Activated CD4-positive, alpha-beta T cell treated with anti-CD3 and anti-CD28 coated beads for 24 hours (primary cell): ENCODE measurements at places on chromosomes 7 and 10.

DNA sequence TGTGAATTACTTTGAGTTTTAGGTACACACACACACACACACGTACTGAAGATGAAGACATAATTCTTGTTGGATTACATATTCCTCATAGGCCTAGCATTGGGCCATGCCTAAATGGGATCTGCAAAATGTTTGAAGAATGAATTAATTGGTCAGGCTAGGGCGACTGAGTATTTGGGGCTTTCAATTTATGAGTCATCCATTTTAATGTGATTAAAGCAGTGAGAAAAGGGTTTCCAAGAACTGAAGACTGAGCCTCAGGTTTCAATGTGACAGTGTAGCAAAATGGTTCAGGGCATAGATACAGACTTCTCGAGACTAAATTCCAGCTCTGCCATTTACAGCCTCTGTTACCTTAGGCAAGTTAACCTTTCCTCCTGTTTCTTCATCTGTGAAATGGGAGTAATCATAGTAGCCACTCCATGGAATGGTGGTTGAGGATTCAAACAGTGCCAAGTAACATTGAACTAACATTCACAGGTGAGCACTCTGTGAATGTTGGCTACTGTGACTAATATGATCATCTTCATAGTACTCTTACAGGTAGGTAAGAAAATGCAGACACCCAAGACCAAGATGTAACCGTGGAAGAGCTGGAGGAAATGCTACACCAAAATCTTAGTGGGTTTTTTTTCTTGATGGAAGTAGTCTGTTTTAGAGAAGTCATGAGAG, 7.6 kb downstream of the BPGM start:
- no peak for DNase-seq

GRCh38 chr10:59865101-59865500, 41.3 kb downstream of the CCDC6 start:
- DNase-seq, result no peak

DNA sequence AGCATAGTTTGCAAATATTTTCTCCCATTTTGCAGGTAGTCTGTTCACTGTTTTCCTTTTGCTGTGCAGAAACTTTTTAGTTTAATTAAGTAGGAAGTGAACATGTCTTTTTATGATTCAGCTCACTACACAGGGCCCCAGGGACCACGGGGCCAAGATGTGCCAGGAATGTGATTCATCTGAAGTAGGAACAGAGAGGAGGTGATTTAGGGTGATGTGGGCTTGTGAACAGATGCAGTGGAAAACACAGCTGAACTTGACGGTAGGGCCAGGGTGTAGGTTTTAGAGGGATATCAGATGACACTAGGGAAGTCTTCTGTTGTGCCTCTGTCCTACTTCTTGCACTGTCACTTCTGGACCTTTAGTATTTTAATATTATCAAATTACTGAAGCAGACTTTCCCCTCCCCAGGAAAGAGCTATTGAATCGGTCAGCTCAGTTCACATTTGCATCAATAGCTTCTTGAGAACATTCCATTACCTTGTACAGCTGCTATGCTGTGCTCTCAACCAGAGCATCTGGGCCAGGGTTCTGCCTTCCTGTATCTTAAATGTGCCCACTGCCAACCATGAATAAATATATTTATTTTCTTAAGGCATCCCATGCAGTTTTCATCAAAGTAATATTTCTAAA, 96.9 kb downstream of the OSBPL3 start:
- DNase-seq, result peak; percentile 25

- no peak for DNase-seq
These were observed 220.0 kb downstream of the FAM107B start for GRCh38 chr10:14554491-14555205.

DNA sequence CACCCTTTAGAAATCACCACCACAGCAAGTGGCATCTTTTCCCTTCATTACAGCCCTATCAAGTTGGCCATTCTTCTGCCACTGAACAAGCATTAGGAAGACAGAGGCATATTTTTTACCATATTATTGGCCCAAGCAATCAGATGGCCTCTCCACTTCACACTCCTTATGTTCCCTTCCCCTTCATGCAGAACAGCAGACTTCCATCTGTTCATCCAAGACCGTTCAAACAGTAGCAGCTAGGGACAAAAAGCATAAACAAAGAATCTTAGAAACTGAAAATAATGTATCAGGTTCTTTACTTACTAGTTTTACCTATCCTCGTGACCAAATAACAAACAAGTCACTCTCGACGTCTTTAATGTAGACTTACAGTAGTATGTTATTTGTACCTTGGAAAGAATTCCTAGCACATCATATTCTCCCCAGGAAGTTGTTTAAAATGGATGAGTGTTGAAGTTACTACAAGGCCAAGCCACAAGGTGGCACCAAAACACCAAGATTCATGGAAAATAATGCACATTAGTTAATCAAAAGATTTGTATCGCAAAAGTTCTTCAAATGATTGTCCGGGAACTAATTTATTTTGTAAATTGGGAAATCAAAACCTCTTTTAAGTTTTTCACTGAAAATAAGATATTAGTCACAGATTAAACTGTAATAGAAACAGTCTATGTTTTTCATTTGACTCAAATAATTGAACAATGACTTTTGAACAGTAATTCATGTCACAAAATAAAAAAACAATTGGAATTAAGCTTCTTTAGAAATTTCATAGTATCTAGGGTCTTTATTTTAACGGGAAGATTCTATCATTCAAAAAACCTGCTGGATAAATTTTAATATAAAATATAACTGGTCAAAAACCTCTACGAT, 112.1 kb downstream of the VPS41 start:
- peak; percentile 19 for DNase-seq

- no peak for DNase-seq
These were observed 22.4 kb downstream of the VIPR2 start for GRCh38 chr7:159122276-159122675.

DNA sequence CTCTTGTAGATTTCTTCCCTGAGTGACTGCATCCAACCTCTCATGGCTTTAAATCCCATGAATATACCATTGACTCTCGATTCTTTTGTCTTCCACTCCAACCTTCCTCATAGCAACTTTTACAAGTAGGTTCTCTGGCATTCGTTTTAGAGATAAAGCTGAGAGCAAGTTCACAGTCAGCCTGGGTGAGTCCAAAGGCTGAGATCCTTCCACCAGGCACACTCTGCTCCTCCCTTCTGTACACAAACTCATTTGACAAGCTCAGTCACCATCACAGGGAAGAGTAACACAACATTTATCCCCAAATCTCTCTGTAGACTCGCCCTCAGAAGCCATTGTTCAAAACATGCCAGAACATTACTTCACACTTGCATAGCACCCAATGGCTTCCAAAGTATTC, 10.9 kb downstream of the CTTNBP2 start:
- DNase-seq, result no peak

GRCh38 chr10:131896403-131896802, 4.4 kb upstream of the PPP2R2D start:
- no peak for DNase-seq

- DNase-seq, result no peak
These were observed 127.6 kb downstream of the NEURL1 start for GRCh38 chr10:103620891-103621782.

DNA sequence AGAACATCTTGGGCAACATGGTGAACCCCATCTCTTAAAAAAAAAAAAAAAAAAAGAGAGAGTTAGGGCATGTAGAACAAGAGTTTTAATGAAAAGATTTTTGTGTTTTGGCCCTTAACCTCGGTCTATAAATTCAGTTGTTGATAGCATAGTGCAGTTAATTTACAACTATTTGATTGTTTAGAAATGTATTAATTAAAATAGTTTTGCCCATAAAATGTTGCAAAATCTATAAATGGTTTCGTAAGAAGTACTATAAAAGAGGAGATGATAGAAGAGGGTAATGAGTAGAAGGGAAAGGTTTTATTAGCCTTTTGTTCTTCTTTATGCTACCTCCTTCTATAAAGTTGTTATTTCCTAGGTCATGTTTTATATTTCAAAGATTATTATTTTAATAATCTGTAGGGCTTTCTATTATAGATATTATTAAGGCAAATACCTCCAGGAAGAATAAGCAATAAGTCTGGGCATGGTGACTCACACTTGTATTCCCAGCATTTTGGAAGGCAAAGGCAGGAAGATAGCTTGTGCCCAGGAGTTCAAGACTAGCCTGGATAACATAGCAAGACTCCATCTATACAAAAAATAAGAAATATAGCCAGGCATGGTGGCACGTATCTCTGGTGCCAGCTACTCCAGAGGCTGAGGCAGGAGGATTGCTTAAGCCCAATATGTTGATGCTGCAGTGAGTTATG, 73.3 kb downstream of the MCU start:
- no peak for DNase-seq

- no peak for DNase-seq
These were observed 97.5 kb downstream of the FAM53B start for GRCh38 chr10:124646483-124647352.

DNA sequence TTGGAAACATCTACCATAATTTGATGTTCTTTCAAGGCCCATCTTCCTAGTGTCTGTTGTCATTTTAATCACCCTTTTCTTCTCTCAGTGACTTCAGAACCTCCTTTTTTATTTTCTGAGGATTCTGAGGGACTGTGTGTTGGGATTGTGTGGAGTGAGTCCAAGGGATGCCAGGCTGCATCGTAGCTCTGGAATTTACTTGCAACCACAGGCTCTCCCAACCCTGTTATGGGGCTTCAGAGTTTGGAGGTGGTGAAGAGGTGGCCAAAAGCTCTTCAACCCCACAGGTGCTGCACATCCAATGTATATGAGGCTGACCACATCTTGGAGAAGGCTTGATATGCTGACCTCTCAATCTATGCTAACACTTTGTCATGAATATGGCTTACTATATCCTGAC, 79.5 kb upstream of the GPR141 start:
- DNase-seq, result no peak

DNA sequence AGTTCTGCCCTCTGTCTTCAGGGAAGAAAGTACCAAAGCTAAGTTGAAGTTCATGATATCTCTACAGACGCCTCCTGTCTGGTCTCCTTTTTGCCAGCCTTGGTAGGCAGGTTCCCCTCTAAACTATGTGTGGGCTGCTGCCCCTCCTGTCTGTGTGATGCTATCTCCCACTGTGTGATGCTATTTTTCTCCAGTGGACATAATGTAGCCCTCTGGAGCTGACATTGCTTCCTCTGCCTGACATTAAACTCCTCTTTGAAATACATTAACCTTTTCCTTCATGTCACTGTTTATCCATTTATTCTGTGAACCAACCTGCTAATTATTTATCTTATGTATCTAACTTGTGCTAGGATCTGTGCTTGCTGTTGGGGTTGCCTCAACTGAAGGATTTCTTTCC, at the start of gene PRSS58:
Gene PRSS58 (minus strand): TSS at position 101 of the 400 bp plus-strand sequence. CDS start 351 bp downstream, outside the sequence.
- DNase-seq, result no peak

DNA sequence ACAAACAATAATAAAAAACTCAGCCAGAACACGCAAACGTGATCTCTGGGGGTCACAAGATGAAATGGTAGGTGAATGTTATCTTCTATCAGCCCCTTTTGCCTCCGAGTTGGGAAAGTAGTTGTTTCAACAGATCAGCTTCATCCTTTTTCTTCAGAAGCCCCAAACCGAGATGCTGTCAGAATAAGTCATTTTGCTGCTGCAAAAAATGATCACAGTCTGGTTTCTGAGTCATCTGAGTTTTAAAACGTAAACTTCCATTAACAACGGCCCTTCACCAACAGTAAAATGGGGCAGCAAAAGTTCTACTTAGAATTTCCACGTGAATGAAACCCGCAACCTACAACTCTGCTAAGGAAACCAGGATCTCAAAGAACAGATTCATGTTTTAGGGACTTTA, 44.9 kb downstream of the JCAD start:
- no peak for DNase-seq

GRCh38 chr10:35504132-35504531, 101.0 kb upstream of the GJD4 start:
- no peak for DNase-seq

- DNase-seq, result no peak
These were observed 106.0 kb downstream of the TCERG1L start for GRCh38 chr10:131205556-131205955.

GRCh38 chr7:7848246-7848645, 120.3 kb upstream of the GLCCI1 start:
- DNase-seq, result no peak

- no peak for DNase-seq
These were observed 50.2 kb downstream of the ABI1 start for GRCh38 chr10:26810435-26811026.

- no peak for DNase-seq
These were observed 17.1 kb downstream of the CNNM1 start for GRCh38 chr10:99346247-99346646.

DNA sequence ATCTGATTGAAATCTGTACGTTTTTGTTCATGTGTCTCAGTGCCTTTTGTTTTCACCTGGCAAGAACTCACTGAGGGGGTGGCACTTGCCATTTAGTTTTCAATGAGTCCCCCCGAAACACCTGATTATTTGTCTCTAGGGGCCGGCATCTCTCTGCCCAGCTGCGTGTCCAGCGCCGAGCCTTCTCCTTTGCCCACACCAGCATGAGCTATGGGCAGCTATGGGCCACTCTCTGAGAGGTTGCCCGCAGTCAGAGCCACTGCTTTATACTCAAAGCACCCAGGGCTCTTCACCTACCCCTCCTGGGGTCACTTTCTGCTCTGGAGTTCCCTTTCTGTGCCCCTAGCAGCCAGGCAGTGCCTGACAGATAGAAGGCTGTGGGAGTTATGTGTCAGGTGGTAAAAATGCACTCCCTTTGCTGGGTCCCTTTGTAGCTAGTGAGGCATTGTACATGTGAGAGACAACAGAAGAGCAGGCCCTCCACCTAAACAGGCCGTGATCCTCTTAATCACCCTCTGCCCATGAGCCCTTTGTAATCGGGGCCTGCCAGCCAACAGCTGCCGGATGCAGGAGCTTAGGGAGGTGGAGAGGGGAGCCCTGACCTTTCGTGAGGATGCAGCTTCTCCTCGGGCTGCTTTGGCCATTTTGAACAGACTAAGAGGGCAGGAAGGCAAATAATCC, 133.1 kb upstream of the NPS start:
- no peak for DNase-seq

DNA sequence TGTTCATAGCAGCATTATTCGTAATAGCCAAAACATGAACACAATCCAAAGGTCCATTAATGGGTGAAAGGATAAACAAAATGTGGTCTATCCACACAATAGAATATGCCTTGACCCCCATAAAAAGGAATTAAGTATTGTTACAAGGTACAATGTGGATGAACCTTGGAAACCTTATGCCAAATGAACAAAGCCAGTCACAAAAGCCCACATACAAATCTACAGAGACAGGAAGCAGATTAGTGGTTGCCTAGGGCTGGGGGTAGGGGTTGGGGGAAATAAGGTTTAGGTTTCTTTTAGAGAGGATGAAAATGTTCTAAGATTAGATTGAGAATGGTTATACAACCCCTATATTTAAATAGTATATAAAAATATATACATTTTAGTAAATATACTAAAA, 34.8 kb downstream of the PIP4K2A start:
- no peak for DNase-seq

DNA sequence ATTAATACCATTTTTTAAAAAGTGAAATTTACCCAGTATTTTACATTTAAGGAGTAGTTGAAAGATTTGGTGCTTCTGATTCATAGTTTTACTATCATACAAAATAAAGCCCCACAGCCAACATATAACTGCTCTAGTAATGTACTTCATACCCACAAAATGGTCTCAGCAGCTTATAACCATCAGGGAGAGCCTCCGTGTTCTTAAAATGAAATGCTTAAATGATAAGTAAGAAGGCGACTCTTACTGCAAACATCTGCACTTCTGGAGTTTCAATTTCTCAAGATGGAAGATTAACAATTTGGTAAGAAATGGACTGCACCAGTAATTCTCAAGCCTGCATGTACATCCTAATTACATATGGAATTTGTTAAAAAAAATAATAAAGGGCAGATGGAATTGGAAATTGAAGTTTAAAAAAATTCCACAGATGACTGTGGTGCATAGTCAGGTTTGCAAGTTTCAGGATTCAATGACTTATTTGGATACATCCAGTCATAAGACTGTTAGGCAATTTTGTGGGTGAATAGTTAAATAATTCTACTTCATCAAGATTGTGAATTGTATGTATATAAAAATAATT, 461.0 kb downstream of the KIF20B start:
- no peak for DNase-seq
